ENCODE measurements at places on chromosomes 2 and 18.
A peak's percentile ranks its signal among the peaks of the same experiment; 100 is the strongest.

GRCh38 chr2:154588838-154589237, 109.7 kb upstream of the KCNJ3 start:
- no peak for DNase-seq

GRCh38 chr2:143768991-143769390, 639.8 kb downstream of the ARHGAP15 start:
- DNase-seq, result no peak

GRCh38 chr18:78621141-78621755, 358.4 kb upstream of the SALL3 start:
- no peak for DNase-seq

GRCh38 chr2:237995036-237995435, 28.2 kb downstream of the UBE2F start:
- DNase-seq, result no peak

GRCh38 chr2:122707224-122707824, 951.9 kb downstream of the TSN start:
- DNase-seq, result no peak

GRCh38 chr2:206255003-206255402, 19.5 kb upstream of the ZDBF2 start:
- DNase-seq, result no peak

DNA sequence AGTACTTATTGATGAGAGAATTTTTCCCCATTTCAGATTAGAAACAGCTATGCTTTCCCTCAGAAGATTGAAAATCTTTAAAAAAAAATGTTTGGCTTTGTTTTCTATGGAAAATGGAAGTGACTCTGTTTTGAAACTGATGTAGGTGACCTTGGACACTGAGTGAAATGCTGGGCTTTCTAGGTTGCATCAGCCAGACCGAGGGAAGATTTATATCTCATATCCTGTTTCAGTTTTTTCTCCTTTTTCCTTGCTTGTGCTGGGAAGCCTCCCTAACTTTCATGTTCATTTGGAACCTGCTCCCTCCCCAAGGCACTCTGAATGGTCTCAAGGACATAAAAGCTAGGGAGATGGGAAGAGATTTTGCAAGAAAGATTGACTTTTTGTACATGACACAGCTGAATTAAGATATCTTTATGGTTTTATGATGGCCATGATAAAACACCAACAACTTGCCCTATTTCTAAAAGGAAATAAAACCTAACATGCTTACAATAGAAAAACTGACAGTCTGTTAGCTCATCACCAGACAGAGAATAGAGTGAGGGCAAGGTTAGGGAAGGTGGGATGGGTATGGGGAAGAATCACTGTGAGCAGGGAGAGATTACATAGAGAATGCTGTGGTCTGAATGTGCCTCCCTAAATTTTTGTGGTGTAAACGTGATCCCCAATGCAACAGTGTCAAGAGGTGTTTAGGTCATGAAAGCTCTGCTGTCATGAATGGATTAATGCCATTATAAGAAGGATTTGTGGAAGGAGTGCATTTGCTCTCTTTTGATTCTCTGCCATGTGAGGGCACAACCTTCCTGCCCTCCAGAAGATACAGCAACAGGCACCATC, 249.7 kb downstream of the TPGS2 start:
- no peak for DNase-seq

DNA sequence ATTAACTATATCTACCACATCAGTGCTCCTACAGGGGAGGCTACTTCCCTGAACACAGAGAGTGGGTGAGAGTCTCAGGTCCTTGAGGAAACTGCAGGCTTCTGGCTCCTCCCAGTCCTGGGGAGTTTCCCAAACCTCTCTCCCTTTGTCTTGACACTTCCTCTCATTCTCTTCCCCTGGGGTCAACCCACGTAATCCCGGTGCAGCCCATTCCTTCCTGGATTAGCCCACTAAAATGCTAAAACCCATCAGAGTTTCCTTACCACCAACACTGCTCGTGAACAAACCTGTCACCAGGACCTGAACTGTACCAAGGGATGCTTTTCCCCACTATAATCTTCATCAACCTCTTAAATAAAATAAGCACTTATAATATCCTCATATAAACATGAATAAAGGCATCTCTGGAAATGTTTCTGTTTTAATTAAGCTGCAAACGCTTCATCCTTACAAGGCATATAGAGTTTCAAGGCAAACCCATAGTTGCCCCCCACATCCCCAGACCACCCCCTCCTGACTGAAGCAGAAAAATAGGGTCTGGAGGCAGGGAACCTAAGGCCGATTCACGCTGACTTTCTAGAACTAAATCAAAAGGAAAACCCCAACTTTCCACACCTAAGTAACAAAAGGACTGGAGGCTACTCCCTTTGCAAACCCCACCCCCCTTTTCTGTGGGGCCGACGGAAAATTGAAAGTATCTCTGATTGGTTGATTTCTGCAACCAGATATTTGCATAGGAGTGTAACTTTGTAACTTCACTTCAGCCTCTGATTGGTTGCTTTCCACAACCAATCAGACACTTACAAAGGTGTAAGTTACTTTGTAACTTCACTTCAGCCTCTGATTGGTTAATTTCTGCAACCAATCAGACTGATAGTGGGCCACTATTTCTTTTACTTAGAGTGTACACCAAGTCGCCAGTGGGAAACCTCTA, 19.0 kb downstream of the TMSB10 start:
- peak; percentile 63 for DNase-seq

GRCh38 chr2:53727921-53728320, 39.7 kb upstream of the CHAC2 start:
- no peak for DNase-seq

- peak; percentile 9 for DNase-seq
Observed at GRCh38 chr2:69385443-69386151, 1.4 kb downstream of the GFPT1 start.

DNA sequence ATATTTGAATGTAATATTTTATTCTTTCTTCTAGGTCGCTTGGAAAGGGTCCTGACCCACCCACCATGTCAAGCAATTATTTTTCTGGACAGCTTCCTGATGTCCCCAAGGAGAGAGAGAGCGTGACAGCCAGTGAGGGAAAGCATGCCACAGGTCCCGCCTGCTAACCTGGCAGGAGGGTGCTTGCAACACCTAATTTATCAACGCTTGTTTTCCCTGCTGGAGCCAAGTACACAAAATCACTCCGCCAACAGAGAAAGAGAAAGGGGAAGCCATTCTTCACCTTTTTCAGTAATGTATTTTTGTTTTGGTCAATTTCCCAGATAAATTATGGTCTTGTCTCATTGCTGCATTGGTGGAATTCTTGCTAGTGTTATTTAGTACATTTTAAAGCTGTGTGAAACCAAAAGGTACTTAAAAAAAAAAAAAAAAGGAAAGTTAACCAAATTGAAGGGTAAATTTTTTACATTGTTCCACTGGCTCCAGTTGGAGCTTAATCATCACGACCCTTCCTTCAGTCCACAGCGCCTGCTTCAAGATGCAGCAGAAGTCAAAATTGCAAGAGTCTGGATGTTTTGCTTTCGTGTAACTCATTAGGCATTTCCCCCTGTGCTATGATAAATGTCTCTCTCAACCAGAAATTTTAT, 88.5 kb upstream of the COPS8 start:
- peak; percentile 13 for DNase-seq

GRCh38 chr18:79770826-79771225, 26.9 kb upstream of the KCNG2 start:
- no peak for DNase-seq

DNA sequence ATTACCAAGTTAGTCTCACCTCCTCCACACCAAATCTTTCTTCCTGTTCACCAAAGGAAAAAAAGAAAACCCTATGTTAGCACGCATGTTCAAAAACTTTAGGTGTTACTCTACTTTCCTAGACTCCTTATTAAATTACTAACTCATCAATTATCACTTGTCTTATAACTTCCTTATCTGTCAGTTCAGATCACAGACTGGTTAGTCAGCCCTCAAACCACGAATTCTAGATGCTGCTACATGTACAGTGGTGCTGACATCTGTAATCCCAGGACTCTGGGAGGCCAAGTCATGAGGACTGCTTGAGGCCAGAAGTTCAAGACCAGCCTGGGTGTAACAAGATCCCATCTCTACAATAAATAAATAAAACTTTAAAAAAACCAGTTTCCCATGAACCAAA, 3.5 kb downstream of the YWHAQ start:
- peak; percentile 16 for DNase-seq

GRCh38 chr18:13036622-13037320, 45.6 kb downstream of the CEP192 start:
- peak; percentile 29 for DNase-seq

DNA sequence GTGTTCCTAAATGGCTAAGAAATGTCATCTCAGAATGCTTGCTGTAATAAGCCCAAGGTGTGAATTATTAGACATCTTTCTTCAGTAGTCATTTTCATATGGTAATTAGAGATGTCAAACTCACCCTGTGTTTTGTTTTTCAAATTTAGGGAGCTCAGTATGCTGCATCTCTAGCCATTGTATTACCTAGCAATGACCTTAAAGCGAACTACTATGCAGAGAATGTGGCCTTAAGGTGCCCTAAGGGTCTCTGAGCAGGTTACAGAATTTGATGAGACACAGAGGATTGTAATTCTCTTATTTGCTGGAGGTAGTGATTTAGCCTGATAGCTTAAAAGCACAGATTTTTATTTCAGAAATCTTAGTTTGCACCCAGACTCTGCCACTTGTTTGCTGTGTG, 1052.6 kb upstream of the DDX18 start:
- no peak for DNase-seq

DNA sequence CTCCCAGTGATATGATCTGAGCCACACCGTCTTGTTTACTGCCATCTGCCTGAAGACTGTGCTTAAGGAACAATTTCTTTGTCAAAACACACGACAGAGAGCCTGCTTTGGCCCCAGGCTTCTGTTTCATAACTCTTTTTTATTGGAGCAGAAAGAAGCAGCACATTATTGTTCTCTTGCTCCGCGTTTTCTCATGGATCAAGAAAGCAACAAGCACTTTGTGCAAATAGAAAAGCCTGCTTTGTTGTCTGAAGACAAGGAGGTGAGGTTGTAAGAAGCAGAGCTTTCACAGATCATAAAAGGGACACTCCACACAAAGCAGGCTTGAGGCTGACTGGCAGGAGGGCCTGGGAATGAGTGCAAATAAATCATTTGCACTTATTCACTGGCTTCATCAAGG, 118.3 kb upstream of the FAM136A start:
- no peak for DNase-seq

GRCh38 chr18:45845410-45845809, 19.9 kb downstream of the SIGLEC15 start:
- no peak for DNase-seq

DNA sequence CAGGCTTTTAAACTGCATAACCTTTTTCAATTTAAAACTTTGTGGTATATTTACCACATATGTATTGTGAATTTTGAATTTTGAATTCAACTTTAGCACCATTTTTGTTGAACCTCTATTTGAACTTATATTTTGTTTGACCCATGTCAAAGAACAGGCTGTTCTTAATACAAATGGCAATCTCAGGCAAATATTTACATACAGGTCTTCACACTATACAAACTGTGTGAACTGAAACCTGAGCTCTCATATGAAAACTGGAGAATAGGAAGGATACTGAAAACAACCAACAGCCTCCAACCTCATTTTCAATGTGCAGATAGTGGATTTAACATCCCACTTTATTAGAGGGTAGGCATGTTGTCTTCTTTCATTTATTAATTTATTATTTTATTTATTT, 491.8 kb downstream of the KCNJ3 start:
- DNase-seq, result no peak

DNA sequence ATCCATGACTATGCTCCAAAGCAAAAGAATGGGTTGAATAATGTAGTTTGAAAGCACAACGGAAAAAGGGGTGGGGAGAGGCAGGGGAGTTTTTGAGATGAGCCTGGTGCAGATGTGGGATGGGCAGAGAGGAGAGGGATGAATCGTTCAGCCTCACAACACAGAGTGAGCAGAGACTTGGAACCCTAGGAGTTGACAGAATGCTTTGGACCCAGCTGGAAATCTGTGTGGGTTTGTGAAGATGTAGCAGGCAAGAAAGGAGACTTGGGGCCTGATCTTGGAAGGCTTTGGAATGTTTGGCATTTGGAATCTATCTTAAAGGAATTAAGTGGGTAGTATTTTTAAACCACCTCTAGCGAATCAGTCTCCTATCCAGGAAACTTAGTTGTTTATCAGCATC, 66.0 kb upstream of the KCTD1 start:
- DNase-seq, result no peak

GRCh38 chr2:22483036-22483435, 901.9 kb upstream of the KLHL29 start:
- DNase-seq, result no peak

DNA sequence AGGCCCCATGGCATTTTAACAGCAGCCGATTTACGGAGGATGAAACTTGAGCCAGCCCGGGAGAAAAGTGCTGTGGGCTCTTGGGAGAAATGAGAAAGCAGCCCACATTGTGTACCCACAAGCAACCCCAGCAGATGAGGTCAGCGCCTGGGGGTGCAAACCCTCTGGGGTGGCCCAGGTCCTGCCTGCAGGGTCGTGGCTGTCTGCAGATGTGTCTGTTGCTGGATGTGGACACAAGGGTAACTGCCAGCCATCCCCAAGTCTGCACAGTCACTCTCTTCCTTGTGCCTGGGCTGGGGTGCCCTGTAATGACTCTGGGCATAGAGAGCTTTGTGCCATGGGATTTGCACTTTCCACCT, 170.8 kb downstream of the PRKCE start:
- no peak for DNase-seq

DNA sequence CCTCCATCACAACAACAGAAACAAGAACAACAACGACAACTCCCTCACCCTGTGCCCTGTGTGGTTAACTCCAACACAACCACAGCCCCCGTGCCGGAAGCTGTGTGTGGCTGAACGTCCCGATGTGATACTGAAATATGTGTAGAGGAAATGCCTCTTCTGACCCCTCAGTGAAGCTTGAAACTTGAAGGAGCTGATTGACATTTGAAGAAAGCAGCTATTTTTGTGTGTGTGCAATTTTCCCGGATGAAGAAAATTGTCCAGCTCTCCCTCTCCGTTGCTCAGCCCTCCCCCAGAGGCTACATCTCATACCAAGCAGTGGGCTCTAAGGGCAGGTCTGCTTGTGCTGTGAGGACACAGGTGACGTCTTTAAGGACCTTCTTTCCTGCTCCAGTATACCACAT, 173.8 kb downstream of the ICOS start:
- DNase-seq, result no peak

DNA sequence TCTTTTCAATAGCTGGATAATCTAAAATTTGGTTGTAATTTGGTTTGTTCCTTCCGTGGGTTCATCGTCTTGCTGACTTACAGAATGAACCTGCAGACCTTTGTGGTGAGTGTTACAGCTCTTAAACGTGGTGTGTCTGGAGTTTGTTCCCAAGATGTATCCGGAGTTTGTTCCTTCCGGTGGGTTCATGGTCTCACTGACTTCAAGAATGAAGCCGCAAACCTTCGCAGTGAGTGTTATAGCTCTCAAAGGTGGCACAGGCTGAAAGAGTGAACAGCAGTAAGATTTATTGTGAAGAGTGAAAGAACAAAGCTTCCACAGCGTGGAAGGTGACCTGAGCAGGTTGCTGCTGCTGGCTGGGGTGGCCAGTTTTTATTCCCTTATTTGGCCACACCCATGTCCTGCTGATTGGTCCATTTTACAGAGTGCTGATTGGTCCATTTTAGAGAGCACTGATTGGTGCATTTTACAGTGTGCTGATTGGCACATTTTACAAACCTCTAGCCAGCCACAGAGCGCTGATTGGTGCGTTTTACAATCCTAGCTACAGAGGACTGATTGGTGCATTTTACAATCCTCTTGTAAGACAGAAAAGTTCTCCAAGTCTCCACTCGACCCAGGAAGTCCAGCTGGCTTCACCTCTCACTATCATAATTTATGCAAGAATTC, 16.6 kb downstream of the RALB start:
- DNase-seq, result no peak

All from PC-3 (cell line).